ENCODE measurements at places on chromosomes 16 and 17.
A peak's percentile ranks its signal among the peaks of the same experiment; 100 is the strongest.

DNA sequence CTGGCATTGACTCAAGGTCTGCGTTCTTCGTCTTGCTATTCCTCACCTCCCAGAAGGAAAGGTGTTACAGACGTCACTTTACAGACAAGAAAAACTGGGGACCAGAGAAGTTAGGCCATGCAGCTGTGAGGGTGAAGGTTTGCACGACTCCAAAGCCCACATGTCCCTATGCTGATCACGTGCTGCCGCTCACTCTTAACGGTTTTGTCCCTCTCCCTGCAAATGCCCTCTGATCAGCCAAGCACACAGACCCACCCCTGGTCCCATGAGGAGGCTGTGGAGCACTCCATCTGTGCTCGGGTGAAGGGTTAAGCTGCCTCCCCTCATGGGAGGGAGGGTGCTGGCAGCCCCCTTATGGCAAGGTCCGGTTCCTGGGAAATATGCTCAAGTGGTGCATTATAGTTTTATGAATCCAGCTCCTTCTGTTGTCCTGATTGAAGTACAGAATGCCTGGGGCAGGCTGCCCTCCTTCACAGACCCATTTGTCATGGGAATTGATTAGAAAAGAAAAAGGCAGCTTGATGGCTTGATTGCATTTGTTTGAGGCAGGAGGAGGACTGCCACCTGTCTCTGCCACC, 18.8 kb downstream of the CCDC182 start:
- DNase-seq = no peak

DNA sequence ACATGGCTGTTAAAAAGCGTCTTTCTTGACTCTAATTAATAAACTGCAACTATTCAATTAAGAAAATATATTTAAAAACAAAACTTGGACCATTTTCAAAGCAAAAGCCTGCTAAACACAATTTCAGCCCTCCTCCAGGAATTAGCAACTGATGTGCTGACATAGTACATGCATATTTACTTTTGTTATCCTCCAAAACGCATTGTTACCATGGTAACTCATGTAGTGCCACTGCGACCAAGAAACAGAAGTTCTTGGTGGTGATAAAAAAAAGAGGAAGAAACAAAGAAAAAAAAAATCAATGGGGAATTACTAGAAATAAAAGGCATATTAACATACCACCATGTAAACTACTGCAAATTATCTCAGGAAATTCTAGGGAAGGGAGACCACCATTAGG, 793.4 kb upstream of the CDH8 start:
- no peak for DNase-seq

GRCh38 chr16:82056550-82056896, 21.5 kb downstream of the HSD17B2 start:
- DNase-seq = no peak

DNA sequence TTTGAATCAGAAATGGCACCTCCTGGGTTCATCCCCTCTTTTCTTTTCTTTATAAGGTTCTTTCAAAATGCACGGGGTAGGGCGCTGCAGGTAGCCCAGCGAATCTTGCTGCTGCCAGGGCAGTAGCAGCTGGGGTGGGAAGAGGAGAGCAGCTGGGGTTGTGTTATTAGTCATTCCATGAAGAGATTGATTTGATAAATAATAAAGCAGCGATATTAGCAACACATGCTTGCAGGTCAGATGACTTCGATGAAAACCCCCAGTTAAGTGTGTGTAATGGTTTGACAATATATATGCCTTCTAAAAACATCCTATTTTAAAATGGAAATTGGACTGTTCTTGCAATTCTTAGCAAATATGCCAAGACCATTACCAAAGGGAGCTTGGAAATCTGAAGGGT, 200.7 kb downstream of the CCDC182 start:
- DNase-seq = no peak

GRCh38 chr16:17270111-17270510, 200.6 kb downstream of the XYLT1 start:
- DNase-seq = no peak

DNA sequence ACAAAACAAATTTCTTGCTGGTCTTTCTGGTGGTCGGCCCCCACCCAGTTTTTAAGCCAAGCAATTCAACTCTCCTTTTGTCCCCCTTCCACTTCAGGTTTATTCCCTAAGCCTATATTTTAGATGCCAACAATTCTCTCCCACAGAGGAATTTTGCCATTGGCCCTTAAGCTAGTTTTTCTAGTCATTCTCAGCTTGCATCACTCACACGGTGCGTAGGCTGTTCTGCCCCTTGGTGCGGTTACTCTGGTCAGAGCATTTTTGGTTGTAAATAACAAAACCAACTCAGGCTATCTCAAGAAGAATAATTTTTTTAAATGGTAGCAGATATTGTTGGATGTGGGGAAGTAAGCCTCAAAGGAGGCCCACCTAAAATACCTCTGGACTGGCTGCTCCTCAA, 33.7 kb upstream of the DYNLL2 start:
- DNase-seq = no peak

DNA sequence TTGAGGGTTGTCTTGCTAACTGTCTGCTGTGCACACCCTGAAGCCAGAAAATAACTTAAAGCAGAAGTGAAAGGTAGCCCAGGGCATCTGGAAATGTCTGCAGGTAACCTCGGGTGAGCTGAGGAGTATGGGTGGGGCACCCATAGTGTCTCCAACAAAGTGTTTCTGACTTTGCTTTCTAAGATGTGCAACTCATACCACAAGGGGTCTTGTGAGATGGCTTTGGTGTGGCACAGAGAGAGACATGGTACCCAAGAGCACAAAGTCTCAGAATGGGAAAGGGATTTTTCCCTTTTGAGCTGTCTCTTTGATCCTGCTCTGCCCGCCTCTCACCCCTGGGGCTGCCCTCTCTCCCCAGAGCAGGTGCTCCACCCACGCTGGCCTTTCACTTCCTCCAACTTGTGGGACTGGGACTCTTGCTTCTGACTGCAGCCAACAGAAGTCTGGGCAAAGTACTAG, 6.9 kb downstream of the CHD9 start:
- no peak for DNase-seq

GRCh38 chr17:55664287-55664686, 58.4 kb downstream of the TMEM100 start:
- DNase-seq = no peak

DNA sequence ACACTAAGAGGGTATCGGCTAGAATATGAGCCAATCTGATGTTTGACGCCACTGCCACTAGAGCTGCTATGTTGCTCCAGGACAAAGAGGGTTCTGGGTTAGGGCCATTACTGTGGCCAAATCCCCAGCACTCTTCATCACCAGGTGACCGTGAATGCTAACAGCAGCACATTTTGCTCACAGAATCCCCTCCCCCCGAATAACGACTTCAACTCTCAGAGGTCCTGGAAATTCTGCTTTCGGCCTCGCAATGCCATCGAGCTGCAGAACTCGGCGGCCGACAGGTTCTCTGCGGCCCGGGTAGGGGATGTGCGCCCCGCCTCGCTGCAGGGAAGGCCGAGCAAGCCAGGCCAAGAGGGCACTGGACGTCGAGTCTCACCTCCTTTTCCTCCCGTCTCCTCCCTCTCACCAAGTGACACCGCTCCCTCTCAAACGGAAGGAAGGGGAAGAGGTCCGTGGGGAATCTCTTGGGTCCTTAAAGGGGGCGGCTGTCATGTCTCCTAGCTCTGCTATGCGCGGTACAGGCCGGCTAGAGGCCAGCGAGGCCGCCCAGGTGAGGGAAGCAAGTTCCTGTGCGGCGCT, 31.9 kb downstream of the CDK5R1 start:
- DNase-seq = no peak

GRCh38 chr17:56870081-56870651, 36.2 kb downstream of the DGKE start:
- no peak for DNase-seq

DNA sequence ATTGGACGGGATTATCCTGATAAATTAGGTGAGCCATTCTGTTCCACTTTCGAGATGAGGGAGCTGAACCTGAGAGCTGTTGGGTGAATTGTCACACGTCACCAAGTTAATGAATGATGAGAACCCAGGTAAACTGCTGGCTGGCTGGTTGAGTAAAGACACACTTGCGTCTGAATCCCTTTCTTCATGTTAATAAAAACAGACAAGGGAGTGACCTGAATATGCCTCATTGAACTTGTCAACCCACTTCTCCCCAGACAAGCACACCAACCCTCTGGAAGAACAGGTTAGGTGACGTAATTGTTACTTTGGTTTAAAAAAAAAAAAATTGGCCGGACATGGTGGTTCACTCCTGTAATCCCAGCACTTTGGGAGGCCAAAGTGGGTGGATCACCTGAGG, 400.9 kb upstream of the CDH5 start:
- DNase-seq = no peak

- DNase-seq = peak; percentile 67
These were observed 744 bp upstream of the GGNBP2 start for GRCh38 chr17:36544044-36544306.

DNA sequence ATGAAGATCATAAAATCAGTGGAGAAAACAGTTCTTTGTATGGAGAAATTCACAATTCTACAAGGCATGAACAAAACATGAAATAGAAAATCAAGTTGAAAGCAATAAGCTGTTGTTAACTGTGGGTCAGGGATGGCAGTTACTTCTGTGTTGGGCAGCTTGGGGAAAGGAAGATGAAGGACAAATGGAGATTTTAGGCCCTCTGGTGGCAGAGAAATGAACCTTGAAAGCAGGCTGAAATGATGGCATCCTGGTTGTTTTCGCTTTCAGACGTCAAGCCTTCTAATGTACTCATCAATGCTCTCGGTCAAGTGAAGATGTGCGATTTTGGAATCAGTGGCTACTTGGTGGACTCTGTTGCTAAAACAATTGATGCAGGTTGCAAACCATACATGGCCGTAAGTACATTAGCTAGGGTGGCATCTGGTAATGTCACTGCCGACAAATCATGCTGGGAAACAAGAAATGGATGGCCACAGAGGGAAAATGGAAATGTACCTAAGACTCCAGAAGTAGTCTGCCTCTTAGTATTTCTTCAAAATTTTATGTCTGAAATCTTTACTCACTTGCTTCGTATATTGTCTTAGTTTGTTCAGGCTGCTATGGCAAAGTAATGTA, 108.9 kb downstream of the MAP2K6 start:
- peak; percentile 76 for DNase-seq

DNA sequence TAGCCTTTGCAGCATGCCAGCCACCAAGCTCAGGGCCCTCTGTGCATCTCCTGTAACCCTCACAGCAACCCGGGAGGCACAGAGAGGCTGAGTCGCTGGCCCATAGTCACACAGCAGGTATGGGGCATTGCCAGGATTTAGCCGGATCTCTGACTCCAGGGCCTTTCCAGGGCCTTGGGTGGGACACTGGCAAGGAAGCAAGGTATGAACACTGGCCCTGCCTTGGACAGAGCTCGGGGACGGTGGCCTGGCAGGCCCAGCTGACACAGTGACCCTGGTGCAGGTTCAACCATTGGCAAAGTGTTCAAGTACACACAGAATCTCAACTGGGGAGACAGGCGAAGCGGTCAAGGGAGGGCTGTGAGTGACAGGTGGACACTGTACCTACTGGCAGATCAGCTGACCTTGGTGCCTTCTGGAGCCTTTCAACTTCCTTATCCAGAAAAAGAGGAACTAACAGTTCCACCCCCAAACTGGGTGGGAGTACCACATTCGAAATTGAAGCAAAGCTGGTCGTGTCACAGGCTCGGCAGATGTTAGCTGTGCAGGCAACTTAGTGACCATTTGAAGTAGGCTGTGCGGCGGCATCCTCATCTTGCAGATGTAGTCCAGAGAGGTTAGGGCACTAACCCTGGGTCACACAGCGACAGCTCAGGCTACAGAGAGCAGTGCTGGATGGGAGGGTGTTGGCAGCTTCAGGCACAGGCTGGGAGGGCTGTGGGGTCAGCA, 287.4 kb downstream of the SEC14L1 start:
- no peak for DNase-seq

GRCh38 chr17:6551356-6551755, 5.0 kb downstream of the PITPNM3 start:
- no peak for DNase-seq

DNA sequence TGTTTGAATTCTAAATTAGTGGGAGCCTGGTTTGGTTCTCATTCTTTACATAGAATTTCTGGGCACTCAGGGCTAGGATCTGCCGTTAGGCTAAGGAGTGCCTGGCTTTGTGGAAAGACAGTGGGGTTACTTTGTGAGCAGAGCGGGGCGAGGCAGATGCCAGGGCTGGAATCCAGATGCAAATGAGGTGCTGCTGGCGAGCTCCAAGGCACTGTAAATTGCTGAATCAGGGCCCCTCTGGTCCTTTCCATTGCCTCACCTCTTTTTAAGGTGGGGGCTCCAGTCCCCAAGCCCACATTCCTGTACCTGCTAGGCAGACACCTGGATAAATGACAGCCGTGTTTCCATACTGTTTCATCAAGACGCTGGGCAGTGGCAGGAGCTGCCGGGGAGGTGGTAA, 33.8 kb downstream of the PIPOX start:
- no peak for DNase-seq

- DNase-seq = no peak
These were observed 1.4 kb downstream of the SLC4A1 start for GRCh38 chr17:44266402-44267164.

DNA sequence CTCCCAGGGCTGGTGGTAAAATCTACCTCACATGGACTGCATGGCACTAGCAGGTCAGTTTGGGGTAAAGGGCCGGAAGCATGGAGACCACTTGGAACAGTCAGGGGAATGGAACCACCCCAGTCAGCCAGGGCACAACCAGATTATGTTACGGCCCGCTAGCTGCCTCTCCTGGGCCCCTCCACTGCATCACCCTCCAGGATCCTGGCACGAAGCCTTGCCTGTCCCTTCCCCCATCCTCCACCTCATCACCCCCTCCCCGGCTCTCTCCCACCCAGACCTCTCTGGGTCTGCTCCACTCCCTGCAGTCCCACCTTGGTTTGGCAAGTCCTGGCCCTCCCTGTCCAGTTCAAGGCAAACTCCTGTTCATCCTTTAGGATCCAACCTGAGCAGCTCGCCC, 91.7 kb downstream of the CLEC16A start:
- no peak for DNase-seq

GRCh38 chr17:63967953-63968352, 4.8 kb downstream of the SCN4A start:
- DNase-seq = no peak

- DNase-seq = no peak
These were observed 48.5 kb downstream of the CBFA2T3 start for GRCh38 chr16:88928405-88929090.

- DNase-seq = no peak
These were observed 16.4 kb upstream of the FLCN start for GRCh38 chr17:17253406-17253805.

DNA sequence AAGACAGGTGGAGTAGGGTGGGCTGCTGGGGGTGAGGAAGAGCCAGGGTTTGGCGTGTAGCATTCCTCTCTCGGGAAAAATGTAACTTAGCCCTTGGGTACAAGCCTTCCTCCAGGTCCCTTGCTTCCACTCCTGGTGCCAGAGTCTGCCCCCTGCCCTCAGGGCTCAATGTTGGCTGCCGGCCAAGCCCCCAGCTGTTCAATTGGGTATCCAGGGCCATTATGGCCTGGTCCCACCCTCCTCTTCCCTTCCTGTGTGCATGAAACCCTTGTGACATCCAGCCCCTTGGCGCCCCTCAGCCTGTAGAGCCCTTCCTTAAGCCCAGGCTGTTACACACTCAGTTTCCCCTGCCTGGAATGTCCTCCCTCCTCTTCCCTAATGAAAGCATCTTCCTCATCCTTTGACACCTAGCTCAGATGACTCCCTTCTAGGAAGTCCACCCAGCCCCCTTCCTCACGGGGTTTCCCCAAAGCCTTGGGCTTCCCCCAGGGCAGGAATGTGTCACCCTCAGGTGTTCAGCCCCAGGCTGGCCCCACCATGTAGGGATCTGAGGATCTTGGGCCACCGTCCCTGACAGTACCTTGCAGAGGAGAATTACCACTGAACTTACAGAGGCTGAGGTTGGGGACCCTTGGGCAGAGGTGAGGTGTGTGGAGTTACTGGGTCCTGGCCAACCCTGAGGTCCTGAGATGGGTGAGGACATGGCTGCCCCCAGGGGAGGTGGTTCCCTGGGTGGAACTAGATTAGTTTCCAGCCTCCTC, 30.0 kb downstream of the B9D1 start:
- no peak for DNase-seq

Data from endothelial cell of umbilical vein (primary cell).